Inflammatory macrophage (primary cell): ENCODE measurements at places on chromosomes 16 and 17.
A peak's percentile ranks its signal among the peaks of the same experiment; 100 is the strongest.

DNA sequence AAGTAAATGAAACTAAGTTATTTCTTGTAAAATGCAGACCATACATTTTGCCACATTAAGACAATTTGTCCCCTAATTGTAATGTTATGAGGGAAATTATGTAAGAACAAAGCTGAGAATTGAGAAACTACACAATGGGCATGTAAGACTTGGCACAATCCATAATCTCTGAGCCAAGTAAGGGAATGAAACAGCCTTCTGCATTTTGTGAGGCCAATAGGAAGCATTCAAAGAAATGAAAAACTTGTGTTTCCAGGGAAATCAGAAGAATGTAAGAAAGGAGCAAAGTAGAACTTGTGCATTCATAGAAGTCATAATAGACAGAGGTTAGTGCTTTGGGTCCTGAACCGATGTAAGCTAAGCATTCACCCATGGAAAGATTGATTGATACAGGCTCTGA lies 1.8 kb downstream of the KRTAP9-4 start:
- DNase-seq = no peak

GRCh38 chr16:4800290-4801041 lies 2.0 kb downstream of the ROGDI start:
- DNase-seq = peak; percentile 32

GRCh38 chr16:73018821-73019456 lies 29.0 kb downstream of the ZFHX3 start:
- no peak for DNase-seq

- DNase-seq = no peak
Observed at GRCh38 chr17:40224718-40225550, 5.8 kb downstream of the WIPF2 start.

DNA sequence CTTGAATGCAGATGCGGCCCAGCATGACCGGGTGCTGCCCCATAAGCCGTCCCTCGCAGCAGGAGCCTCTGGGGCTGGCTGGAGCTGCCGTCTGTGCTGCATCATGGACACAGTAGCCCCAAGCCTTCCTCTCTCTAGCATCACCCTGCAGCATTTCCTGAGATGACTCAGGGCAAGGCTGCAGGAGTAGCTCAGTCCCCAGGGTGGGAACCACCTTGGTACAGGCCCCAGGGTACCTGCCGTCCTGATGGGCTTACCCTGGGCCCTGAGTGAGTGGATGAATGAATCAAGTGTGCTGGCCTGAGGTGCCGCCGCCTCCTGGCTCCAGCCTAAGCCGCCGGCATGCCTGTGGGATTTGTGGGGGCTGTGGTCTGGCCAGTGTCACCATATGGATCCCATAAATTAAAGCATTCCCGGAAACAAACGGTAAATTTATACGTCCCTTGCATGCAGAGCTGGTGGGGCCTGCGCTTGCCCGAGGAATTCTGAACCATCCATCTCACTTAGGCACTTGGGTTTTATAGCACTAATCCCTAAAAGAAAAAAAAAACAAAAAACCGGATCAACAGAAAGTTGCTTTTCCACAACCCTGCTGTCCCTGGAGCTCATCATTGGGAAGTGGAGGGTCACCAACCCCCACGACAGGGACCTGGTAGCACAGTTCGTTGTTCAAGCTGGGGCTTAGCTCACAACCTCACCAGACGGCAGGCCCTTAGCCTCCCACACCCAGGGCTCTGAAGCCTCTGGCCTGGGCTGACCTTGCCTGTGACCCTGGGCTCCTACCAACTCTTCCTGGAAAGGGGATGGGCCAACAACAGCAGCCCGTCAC lies 242.6 kb upstream of the CIBAR2 start:
- DNase-seq = no peak

DNA sequence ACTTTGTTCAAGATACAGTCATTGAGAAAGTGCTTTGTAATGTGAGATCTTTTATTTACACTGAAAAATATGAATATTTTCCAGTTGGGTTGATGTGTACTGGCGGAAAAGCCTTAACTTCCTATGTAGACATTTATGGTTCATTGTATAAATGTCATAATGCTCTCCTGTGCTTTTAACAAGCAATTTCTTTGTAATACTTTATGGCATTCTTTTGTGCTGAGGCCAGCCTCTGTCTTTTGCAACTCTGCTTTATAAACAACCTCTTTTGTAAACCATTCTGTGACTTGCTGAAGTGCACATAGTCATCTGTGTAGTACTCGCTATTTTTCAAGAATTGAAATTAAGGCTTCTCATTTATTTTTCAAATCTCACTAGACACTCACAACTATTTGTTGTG lies 291.2 kb downstream of the CDH11 start:
- DNase-seq = no peak

DNA sequence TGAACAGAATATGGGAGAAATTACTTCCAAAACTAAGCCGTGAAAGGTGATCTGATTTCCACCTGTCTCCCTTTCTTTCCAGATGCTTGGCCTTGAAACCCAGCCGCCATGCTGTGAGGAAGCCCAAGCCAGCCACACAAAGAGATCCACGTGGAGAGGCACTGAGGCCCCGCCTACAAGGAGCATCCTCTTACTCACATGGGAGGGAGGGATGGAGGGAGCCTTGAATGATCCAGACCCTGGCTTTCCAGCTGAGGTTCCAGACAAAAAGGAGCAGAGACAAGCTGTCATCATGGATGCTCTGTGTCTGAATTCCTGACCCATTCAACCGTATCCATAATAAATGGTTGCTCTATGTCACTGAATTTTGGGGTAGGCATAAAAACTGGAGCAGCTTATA lies 48.9 kb upstream of the HAPSTR1 start:
- no peak for DNase-seq

DNA sequence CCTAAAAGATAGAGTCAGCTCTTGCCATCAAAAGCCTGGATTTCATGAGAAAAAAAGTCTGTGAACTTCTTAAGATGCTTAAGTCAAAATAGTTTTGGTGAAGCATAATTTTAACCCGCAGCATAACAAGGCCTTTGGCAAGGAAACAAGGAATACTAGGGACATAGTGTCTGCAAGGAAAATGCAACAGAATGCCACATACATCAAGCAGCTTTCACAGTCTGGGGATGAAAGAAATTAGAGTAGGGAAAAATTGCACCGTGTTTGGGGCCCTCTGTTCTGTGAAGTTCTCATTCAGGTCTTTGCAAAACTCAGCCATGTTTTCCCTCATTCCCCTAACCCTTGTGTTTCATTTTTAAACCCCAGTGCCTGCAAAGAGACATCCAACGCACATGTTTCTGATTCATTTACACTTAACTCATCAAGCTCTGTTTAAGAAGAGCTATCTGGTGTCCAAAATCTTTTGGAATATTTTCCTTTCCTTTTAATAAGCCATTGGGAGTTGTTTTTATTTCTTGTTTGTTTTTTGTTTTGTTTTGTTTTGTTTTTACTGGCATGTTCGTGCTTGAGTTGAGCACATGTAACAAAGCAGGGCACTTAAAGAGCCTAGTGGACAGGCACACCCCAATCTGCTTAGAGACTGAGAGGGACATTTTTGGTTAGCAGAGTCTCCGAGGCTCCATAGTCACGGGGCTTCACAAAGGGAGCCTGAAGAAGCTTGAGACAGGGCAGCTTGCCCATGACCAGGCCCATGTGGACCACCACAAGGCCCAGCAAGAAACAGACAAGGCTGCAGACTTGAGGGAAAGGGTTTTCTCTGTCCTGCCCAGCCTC lies 116.5 kb downstream of the ANKFN1 start:
- no peak for DNase-seq

DNA sequence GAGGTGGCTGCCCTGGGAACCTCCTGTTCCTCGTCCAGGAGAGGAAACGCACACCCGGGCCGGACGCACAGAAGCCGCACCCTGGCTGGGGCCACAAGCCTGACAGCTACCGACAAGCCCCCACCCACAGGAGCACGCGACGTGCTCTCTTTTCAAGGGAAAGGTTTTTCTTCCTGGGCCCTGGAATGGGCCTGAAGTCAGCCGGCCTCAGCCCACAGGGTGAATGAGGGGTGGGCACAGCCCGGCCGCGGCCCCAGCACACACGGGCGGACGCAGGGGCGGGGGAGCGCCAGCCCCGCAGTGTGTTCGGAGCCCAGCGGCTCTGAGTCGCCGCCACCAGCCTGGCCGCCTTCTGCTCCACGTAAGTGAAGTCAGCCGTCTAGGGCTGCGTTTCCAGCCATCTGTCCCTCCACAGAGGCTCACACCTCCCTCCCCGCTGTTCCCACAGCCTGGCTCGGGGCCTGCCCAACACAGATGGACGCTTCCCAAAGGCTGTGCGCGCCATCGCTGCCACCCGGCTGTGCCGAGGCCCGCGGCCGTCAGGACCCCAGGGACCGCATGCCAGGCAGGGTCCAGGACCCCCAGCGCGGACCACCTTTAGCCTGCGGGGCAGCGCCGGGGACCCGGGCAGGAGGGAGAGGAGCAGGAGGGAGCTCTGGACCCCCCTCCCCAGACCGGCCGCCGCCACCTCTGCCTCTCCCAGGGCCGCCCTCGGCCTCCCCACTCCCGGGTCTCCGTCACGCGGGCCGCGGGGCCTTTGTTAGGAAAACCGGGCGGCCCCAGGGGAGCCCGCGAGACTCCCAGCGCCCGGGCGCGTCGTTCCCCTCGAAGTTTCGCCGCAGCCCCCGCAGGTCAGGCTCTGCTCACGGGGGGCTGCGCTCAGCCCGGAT lies 36.8 kb downstream of the CBFA2T3 start:
- DNase-seq = no peak

GRCh38 chr17:67047382-67047781 lies 3.0 kb downstream of the CACNG1 start:
- DNase-seq = no peak

GRCh38 chr16:86427433-86427851 lies 82.9 kb upstream of the FOXF1 start:
- no peak for DNase-seq

GRCh38 chr17:55549140-55549539 lies 37.9 kb upstream of the SMIM36 start:
- no peak for DNase-seq

DNA sequence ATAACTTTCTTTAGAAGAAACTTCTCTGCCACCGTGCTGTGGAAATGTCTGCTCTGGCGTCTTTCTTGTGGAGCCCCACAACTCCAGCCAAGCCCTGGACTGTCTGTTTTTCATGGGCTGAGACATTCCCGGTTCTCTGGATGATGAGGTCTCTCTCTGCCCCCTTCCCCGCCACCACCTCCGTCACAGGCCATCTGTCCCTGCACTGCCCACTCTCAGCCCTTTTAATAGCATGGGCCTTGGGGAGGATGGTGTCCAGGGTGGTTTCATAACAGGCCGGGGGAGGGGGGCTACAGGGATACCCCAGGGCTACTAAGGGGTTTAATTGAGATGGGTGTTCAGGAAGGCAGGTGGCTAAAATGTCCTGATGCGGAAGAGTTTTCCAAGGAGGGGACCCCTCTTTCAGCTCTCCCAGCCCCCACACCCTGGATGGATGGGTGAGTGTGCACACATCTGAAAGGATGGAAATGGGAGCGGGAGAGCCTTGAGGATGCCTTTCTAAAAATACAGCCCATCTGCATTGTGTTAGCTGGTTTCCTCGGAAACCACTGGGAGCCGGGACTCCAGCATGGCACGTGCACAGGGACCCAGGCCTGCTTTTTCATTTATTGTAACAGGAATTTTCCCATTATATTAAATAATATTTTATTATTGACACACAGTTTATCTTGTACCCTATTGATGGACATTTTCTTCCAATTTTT lies 14.6 kb upstream of the NDRG4 start:
- DNase-seq = no peak

DNA sequence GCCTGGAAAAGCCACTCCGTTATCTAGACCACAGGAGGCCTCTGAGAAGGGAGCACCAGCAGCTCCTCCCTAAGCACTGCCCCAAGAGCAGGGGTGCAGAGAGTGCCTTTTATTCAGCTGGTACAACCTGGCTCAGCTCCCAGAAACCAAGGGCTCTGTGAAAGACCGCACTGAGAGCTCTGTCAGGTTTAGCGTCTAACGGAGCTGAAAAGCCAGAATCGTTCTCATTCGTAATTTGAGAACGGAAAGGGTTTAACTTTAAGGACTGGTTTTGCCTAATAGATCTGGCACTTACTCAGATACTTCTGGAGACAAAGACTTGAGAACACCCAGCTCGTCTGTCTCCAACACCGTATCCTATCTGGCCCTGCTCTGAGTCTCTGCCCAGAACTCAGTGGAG lies 13.5 kb downstream of the MPG start:
- no peak for DNase-seq

DNA sequence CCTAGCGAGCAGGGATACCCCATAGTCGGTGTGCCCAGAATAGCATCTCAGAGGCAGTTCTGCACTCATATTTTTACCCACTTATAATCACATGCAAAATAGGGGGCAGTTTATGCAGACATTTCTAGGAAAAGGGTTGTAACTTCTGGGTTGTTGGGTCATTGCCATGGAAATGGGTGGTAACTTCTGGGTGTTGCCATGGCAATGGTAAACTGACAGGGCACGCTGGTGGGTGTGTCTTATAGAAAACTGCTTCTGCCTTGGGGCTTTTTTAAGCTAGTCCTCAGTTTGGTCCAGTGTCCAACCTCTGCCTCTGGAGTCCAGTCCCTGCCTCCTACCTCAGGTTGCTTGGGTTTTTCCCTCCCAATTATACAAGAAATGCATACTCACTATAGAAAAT lies 7.4 kb upstream of the SPAG9 start:
- peak; percentile 70 for DNase-seq

GRCh38 chr16:31149332-31149731 lies 534 bp downstream of the PRSS36 start:
- no peak for DNase-seq

GRCh38 chr17:78999056-78999768 lies 10.4 kb downstream of the CANT1 start:
- no peak for DNase-seq

DNA sequence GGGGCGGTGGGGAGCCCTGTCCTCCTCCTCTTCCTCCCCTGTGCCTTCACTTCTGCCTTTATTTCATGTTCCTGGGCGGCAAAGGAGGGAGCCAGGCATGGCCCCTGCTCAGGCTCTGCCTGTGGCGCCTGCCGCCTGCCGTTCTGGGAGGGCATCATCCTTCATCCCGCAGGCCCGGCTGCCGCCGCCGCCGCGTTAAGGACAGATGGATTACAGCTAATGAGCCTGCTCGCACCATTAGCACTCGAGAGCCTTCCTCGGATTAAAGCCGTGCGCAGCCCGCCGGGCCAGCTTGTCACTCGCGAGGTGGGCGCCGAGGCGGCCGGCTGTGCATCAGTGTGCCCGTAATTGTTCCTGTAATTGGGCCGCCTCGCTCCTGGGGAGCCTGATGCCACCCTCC lies 127.7 kb upstream of the GSE1 start:
- no peak for DNase-seq

GRCh38 chr17:16406742-16407674 lies 8.4 kb upstream of the TRPV2 start:
- DNase-seq = peak; percentile 43

DNA sequence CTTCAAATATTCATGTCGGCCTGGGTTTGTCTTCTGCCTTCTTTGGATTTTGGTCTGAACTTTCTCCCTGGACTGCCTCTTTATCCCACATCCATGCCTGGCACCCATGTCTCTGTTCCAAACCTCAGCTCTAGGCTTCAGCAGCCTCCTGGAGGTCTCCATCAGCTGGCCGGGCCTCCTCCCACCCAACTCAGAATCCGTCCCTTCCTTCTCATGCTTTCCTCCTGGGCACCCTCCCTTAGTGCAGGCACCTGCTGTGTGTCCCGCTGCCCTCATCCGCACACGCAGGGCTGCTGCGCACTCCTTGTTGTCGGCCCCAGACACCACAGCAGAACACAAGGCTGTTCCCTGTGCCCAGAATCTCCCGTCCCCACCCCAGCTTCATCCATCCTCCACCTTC lies 14.0 kb downstream of the LDHD start:
- no peak for DNase-seq
